Calu3 (cell line): ENCODE measurements at places on chromosomes 1 and 21.
A peak's percentile ranks its signal among the peaks of the same experiment; 100 is the strongest.

DNA sequence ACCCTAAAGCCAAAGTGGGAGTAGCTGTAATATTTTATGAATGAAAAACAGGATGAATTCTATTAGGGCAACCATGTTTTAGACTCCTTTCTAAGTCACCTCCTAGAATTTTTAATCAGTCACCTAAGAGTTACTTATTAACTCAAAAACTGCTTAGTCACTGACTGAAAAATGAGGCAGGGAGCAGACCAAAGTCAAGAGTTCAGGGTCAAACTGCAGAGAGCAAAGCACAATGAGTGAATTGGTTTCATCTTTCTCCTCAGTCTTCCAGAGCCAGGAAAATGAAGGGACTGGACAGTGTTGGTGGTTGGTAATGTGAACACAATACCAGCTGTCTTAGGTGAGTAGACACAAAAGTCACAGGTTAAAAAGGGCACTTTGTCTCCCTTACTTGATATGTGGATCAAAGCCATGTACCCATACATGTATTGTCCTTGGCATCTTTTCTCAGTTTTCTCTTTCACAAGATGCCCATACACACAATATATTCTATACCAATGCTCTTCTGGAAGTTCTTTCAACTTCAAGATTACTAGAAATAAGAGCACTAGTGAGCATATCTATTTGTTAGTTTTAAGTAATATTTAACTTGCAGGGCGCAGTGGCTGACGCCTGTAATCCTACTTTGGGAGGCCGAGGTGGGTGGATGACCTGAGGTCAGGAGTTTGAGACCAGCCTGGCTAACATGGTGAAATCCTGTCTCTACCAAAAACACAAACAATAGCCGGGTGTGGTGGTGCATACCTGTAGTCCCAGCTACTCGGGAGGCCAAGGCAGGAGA is 42.2 kb downstream of the ATP1B1 start:
- peak; percentile 26 for DNase-seq

DNA sequence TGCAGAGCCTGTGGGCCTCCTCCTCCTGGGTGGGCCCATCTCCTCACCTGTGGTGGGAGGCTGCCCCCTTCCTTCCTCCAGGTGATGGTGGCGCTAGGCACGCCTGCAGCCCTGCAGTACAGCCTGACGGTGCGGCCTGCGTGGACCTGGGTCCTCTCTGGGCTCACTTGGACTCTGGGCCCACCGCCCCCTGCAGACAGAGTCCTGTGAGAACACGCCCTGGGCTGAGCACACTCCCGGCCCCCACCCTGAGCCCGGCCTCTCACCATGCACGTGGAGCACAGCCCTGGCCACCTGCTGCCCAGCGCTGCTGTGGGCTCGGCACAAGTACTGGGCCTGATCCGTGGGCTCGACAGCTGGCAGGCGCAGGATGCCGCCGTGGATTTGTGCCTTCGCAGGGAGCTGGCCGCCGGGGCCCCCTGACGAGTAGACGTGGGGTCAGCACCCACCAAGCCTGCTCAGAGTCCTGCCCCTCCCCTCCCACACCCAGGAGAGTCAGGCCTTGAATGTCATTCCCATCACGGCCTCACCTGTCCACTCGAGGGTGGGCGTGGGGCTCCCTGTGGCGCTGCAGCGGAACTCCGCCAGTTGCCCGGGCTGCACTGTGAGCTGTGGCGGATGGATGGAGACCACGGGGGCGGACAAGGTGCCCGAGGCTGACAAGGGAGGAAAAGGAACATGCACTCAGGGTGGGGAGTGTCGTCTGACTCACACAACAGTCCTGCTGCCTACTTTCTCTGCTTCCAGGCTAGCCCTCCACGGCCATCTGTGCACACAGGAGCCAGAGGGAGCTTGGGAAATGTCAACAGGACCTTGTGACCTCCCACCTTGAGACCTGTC is 43.4 kb downstream of the LDLRAD2 start:
- DNase-seq, result no peak

DNA sequence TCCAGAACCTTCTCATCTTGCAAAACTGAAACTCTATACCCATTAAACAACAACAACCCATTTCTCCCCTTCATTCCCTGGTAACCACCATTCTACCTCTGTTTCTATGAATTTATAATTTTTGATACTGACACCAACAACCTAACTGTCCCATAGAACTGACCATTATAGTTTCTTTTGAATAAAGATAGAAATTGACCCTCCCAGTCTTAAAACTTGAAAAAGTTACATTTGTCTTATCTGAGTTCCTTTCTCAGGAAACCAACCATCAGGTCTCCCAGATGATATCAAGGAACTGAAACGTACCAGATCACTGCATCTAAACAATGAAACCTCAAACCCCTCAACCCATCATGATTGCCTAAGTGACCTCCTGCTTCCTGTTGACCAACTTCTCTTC is 27.1 kb downstream of the RNF115 start:
- no peak for DNase-seq

DNA sequence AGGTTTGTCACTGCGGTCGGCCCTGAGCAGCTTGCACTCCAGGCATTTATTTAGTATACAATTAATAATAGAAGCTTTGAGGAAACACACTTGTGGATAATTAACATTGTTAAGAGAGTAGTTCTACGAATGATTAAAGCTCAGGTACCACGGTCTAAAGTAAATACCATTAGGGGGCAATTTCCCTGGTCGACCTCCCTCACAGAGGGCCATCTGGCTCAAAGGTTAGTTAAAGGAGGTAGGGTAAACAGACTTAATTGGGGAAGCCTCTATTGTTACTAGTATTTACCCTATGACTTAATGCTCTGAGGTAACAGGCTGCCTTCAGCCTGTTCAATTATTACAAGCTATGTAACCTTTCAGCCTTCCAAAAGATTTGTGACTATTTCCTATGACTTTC is 122.3 kb upstream of the SLC44A3 start:
- DNase-seq, result no peak

GRCh38 chr1:155175927-155176371 is 2.3 kb downstream of the TRIM46 start:
- DNase-seq, result peak; percentile 55

DNA sequence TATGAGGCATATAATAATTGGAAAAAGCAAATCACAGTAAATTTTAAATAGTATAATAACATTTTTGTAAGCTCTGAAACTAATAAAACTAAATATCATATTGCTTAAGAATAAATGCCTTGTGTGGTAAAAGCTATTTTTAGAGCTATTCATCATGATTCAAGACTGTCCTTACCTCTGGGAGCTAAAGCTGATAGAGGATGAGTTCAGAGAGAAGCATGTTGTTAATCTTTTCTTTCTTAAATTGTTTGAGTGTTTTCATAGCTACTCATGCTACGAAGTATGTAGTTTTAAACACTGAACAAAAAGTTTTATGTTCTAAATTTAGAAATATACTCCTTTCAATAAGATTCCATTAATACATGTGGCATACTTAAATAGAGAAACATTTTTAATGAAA is 30.5 kb downstream of the IFI16 start:
- no peak for DNase-seq

DNA sequence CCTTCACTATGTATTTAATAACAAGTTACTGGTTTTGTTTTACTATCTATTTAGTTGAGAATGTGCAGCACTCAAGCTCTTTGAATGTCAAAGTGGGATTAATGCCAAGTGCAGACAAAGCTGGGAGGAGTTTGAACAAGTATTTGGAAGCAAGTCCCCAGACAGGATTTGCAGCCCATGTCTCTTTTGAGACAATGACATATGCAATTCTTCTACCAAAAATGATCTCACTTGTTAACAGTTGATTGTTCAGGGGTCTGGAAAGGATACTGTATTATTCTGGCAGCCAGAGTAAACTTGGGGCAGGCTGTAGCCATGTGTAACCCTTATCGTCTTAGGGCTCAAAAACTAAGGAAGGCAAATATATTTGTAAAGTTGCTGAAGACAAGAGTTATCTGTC is 15.8 kb downstream of the COLGALT2 start:
- DNase-seq, result no peak

DNA sequence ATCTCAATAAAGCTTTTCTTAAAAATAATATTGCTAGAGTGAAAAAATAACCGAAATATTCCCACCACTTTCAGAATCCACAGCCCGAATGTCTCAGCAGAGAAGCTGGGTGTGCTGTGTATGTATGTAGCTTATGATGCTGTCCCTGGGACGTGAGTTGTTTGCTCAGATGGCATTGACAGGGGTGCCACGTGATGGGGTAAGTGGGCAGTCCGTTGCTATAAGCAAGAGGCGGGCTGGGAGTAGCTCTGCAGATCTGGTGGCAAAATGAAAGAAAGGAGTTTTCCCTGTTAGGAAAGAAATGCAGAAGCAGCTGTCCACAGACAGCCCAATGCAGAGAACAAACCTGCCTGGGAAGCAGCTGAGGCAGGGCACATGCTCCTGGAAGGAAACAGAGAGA is 3.8 kb upstream of the FAM20B start:
- DNase-seq, result no peak
